ENCODE measurements at places on chromosomes 13 and 19.

- no peak for DNase-seq
Measured at GRCh38 chr13:38090913-38091312, 221.3 kb upstream of the TRPC4 start.

- no peak for DNase-seq
Measured at GRCh38 chr13:43022934-43023288, 475 bp upstream of the DNAJC15 start.

GRCh38 chr13:43031881-43032280 lies 8.5 kb downstream of the DNAJC15 start:
- DNase-seq: no peak

DNA sequence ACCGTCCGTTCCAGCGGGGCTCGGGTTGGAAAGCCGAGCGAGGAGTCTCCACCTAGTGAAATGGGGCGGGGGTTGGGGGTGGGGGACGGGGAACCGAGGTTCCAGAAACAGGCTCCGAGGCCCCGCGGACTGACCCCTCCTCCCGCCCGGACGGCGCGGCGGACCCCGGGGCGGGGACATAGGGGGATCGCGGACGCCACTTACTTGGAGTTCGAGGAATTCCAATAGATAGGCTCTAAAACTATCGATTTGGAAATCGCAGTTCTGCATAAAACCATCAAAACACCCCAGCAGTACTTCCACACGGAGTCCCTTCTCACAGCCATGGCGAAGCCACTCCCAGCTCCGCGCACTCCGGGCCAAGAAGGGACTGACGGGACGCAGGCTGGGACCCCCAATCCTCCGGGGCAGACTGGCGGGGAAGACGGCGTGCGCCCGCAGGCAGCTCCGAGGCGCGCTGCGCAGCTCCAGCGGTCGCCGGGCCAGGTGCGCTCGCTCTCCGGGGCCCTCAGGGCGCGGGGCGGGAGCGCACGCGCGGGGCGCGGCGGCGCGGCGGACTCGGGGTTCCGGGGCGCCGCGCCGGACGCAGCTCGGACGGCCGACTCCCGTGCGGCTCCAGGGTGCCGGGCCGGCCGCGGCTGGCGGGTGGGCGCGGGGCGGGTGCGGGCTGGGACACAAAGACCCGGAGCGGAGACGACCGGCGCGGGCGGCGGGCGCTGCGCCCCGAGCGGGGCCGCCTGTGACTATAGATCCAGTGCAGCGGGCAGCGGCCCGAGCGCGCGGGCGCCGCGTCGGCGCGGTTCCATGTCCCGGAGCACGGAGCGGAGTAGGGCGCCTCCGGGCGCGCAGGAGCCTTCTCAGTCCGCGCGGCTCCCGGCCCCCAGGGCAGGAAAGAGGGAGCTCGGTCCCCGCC lies 567 bp downstream of the EFNB2 start:
- peak; percentile 6 for DNase-seq

- DNase-seq: no peak
Measured at GRCh38 chr13:67275351-67275960, 45.3 kb upstream of the PCDH9 start.

DNA sequence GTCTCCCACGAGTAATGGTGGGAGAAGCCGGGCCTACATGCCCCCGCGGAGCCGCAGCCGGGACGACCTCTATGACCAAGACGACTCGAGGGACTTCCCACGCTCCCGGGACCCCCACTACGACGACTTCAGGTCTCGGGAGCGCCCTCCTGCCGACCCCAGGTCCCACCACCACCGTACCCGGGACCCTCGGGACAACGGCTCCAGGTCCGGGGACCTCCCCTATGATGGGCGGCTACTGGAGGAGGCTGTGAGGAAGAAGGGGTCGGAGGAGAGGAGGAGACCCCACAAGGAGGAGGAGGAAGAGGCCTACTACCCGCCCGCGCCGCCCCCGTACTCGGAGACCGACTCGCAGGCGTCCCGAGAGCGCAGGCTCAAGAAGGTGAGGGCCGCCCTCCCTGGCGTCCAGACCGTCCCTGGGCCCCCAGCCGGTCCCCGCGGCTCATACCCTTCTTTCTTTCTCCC lies 1.4 kb upstream of the USF2 start:
- DNase-seq: peak; percentile 54

- DNase-seq: no peak
Measured at GRCh38 chr13:75993823-75994222, 357.7 kb downstream of the LMO7 start.

DNA sequence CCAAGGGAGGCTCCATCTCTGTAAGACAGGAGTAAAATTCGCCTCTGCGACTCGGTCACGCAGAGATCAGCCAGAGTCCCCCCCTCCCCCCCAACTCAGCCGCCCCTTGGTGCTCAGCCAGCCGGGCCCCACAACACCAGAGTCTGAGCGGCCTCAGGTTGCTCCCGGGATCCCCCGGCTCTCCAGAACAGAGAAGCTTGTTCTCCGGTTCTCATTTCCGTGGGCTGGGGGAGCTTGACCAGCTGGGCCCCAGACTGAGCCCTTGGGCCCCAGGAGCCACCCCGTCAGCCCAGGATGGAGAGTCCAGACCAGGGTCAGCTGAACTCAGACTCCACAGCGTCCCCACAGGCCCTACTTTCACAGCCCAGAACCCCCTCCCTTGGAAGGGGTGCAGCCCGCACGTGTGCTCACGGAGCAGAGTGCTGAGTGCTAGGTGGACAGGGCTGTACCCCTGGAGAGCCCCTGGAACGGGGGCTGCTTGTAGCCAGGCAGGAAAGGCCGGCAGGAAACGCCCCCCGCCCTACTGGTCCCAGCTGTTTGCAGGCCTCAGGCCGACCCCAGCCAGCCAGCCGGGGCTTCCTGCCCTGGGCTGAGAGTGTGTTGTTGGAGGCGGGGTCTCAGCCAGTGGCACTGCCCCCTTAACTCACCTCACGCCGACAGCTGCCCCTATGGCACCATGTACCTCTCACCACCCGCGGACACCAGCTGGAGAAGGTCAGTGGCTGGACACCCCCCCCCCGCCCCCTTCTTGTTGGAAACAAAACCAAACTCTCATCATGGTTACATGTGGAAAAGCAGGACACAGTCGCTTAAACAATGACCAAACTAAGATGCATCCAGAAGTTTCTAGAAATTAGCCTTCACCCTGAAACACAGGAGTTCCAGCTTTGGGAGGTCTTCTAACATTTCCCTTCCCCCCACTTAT lies 44.4 kb downstream of the COMP start:
- no peak for DNase-seq

- no peak for DNase-seq
Measured at GRCh38 chr19:823565-824121, 1.9 kb upstream of the PLPPR3 start.

DNA sequence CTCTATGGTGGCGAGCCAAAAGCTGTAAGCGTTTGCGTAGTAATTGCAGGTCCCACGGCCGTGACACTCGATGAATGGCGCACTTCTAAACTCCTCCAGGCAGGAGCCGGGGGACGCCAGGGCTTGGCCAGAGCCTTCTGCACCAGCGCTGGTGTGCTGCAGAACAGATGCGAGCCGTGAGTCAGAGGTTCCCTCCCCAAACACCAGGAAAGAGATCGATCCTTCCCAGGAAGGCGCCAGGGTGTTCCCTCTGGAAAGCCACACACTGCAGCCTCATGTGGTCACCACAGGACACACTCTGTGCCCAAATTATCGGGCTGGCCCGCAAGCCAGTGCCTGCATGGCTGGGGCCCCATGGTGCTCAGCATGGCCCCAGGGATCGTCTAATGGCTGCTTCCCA lies 154.6 kb downstream of the COL4A1 start:
- no peak for DNase-seq

GRCh38 chr19:18251587-18252369 lies 22.5 kb downstream of the IQCN start:
- peak; percentile 91 for DNase-seq

DNA sequence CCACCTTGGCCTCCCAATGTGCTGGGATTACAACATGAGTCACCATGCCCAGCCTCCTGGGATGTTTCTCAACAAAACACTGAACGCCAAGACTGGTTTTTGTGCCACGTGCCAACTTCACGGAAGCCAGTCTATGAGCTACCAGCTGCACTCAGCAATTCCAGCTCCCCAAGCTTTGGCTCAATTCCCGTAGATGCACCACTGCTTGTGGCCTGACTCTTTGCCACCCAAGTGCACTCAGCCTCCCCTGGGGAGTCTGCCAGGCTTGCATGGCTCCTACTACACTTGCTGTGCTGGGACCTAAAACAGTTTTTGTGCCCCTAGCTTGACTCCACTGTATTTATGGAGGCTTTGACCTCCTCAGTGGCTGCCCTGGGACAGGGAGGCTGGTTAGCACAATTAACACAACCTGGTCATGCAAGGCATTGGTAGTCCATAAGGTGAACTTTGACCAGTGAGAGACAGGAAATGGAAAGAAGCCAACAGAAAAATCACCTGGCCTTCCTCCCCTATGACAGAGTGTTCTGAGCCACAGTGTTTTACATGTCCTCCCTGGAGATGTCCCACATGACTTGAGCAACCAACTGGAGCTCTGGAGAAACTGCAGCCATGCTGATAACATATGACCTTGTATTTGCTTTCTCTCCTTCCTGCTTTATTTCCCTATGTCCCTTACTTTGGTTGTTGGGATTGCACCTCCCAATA lies 1173.1 kb downstream of the UQCRFS1 start:
- DNase-seq: no peak

- DNase-seq: no peak
Measured at GRCh38 chr13:61466280-61466679, 50.6 kb upstream of the PCDH20 start.

- peak; percentile 28 for DNase-seq
Measured at GRCh38 chr19:15812060-15812722, 3.3 kb downstream of the OR10H1 start.

DNA sequence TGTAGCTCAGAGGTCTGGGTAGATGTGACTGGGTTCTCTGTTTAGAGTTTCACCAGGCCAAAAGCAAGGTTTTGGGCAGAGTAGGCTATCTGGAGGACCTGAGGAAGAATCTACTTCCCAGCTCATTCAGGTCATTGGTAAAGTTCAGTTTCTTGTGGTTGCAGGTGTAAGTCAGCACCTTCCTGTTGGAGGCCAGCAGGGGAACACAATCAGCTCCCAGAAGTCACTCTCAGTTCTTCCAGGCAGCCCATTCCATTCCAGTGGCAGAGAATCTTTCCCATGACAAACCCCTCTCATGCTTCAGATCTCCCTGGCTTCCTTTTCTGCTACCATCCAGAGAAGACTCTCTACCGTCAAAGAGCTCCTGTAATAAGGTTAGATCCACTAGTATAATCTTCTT lies 176.2 kb upstream of the UFM1 start:
- no peak for DNase-seq

DNA sequence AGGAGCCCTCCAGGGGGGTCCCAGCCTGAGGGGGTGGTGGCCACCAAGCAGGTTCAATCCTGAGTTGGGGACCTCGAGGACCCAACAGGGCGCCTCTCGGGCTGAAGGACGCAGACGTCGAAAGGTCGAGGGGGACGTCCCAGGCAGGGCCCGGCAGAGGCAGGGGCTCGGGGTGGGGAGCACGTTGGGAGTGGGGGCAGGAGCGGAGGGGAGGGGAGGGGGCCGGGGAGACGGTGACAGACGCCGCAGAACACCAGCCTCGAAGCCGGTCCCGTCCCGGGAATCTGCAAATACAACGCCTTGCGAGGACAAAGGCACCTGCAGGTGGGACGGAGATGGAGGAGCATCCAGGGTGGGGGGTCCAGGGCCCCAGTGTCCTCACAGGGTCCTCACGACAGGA lies 4.1 kb downstream of the FGF22 start:
- DNase-seq: no peak

- peak; percentile 93 for DNase-seq
Measured at GRCh38 chr19:49987159-49987698, 26.3 kb upstream of the SIGLEC11 start.

DNA sequence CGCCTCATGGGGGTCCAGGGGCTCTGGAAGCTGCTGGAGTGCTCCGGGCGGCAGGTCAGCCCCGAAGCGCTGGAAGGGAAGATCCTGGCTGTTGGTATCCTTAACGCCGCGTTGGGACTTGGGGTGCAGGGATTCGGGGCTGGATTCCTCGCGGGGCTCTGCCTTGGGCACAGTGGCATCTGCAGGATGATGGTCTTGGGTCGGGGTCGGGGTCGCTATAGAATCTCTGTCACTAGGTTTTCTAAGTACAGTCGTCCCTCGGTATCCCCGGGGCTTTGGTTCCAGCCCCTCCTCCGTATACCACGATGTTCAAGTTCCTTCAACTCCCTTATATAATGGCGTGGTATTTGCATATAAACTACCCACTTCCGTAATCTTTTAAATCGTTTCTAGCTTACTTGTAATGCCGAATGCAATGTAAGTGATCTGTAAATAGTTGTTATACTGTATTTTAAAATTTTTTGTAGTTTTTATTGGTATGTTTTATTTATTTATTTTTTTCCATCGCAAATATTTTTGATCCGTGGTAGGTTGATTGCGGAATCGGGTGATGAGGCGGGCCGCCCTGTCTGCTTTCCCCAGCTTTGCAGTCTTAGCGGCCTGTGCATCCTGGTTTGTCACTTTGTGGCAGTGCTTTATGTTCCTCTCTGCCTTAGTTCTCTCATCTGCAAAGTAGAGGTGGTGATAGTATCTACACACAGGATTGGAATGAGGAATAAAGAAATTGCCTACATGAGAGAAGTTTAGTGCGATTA lies 606 bp downstream of the ERCC5 start:
- DNase-seq: peak; percentile 70

DNA sequence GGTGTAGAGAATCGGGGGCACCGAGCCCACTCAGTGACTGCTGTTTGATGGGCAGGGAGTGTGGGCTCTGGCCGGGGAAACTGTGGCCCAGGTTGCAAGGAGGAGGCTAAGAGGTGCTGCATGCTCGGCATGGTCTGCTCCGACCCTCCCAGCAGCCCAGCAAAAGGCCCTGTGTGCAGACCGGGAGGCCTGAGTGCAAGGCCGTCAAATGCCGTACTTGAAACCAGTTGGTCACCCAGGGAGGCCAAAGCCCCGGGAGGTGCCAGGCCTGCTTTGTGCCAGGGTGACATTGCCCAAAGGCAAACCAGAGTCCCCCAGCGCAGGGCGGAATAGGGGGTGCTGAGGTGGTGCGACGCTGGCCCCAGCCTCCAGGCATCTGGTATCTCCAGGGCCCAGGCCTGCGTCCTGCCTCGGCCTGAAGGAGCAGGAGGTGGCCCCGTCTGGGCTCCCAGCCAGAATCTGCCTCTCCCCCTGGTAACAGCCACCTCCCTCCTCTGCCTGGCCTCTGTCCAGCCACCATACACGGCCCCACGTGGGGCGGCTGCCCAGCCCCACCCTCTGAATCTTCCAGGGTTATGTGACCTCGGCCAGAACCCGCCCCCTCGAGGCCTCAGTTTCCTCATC lies 4.0 kb downstream of the PIK3R2 start:
- DNase-seq: no peak

DNA sequence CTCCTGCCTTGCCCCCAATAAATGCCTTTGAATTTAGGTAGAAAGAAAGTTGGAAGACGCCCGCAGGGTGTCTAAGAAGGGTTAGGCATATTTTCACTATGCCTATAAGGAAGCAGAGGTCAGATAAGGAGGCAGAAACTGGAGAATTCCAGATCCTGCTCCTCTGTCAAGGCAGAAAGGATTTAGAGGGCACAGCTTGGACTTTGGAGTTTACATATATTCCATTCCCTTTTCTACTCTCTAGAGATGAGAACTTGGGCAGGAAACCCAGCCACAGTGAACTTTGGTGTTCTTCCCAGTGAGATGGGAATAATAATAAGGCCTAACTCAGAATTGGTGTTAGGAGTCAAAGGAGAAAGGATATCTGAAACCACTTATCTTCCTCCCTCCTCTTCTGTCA lies 37.4 kb downstream of the CCNE1 start:
- no peak for DNase-seq

All from activated CD8-positive, alpha-beta T cell treated with anti-CD3 and anti-CD28 coated beads for 36 hours (primary cell).